ENCODE measurements at places on chromosomes 4 and X.

GRCh38 chr4:90181644-90182043 lies 54.5 kb downstream of the CCSER1 start:
- no peak for DNase-seq

DNA sequence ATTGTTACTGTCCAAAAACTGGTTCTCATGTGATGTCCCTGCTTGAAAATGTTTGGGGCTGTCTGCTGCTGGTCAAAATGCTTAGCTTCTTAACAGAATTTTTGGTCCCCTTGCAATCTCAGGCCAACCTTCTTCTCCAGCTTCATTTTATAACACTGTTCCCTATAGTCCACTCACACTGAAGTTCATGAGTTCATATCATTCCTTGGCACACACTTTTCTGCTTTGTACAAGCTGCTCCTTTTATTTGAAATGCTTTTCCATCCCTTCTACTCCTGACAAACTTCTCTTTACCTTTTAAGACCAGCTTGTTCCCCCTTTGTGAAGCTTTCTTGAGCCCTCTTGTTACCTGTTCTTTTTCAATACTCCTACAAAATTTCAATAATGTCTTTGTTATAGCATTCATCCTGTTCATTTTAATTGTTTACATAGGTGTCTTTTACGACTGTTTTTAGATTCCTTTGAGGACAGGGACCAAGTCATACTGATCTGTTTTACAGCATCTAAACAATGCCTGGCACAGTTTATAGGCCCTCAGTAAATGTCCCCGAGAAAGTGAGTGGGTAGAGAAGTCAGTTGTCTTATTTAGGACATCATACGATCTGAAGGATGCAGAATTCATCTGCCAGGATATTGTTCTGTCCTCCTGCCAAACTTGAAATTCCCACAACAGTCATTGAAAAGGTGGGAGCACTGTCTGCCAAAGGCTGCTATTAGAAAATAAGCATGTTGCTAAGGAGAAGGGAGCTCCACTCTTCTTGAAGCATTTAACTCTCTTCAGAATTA lies 134.4 kb upstream of the BMPR1B start:
- no peak for DNase-seq

GRCh38 chr4:38189445-38189844 lies 229.2 kb downstream of the PTTG2 start:
- peak; percentile 15 for DNase-seq

DNA sequence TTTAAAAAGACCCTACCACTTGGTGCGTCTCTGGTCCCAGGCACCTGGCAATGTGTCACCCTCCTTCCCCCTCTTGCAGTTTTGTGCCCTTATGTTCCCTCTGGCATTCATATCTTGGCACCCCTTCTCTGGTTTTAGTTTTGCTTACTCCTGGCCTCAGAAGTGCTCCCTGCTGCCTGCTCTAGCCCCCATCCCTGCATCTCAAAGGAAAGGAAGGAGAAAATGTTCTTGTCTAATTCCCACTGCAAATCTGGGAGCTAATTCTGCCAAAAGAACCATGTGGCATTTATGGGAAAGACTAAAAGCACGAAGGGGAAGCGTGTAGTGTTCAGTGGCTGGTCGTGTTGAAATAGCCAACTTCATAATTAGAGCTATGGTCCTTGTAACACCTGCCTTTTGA lies 340.1 kb upstream of the RPS6KA3 start:
- no peak for DNase-seq

GRCh38 chr4:118124997-118125396 lies 90.7 kb downstream of the NDST3 start:
- DNase-seq, result no peak

GRCh38 chrX:31800219-31800618 lies 728.4 kb upstream of the FTHL17 start:
- no peak for DNase-seq

DNA sequence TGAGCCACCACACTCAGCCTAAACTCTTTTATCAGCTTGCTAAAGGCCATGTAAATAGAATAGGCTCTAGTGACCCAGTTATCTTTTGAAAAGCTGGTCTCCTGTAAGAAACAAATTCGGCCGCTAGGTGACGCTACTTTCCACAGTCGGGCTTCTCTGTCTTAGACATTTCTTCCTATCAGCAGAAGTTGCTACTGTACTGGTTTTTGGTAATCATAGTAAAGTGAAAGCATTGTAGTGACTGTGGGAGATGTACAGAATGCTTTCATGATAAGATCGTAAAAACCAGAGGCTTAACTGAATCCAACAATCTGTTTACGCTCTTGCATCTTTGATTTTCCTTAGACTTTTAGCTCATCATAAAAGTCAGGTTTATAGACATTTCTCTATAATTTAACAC lies 82.6 kb downstream of the GK start:
- DNase-seq, result peak; percentile 60

DNA sequence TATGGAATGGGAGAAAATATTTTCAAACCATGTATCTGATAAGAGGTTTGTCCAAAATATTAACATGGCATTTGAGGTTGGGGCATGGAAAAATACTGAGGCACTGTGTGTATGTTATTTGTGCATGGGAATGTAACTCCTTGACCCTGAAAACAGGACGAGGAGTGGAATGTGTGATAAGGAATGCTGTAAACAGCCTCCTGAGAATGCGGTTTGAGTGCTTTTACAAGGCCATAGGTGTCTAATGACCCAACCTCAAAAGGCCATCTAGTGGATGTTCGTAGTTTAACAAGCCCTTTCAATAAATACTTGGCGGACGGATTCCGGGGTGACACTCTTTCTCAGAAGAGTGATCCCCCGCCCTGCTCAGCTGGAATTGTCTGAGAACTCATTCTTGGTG lies 162.9 kb upstream of the USP9X start:
- no peak for DNase-seq

GRCh38 chrX:117511379-117511778 lies 605.2 kb downstream of the KLHL13 start:
- no peak for DNase-seq

GRCh38 chr4:989722-990471 lies 3.1 kb downstream of the IDUA start:
- DNase-seq, result no peak

GRCh38 chr4:176676901-176677300 lies 115.8 kb downstream of the VEGFC start:
- no peak for DNase-seq

- no peak for DNase-seq
Observed at GRCh38 chrX:2708592-2709188, 17.6 kb downstream of the CD99 start.

DNA sequence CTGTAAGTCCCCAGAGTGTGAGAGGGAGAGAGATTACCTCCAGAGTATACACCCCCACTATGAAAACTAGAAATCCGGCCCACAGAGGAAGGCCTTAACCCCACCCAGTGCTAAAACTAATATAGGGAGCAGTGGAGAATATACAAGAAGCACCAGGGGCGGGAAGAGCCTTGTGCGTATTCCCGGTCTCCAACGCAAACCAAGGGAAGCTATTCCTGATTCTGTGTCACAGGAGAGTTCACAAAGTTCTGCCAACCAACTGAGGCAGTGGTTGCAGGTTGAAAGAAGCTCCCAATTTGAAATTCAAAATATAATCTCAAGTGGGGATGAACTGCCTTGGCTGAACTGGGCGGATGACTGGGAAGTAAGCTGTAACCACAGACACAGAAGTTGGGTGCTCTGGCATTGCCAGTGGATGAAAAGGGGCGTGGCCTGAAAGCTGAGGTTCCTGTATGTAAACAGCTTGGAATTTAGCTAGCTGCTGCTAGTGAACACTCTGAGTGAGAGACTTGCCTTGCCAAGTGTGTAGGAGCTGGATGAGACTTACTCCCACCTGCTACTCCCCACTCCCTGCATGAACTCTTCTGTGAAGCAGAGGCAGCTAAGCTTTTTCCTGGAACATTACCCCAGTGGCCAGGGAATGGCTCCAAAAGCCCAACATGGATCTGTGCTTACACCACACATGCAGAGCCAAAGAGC lies 32.7 kb downstream of the ELF2 start:
- no peak for DNase-seq

Measured in stimulated activated CD4-positive, alpha-beta T cell treated with anti-CD3 and anti-CD28 coated beads, Interleukin-4, amount 100 ng/mL, for 4 hours (primary cell).